ENCODE measurements at places on chromosomes 2 and 18.
A peak's percentile ranks its signal among the peaks of the same experiment; 100 is the strongest.

- DNase-seq = peak; percentile 24
Observed at GRCh38 chr2:134718817-134719814, at the start of gene TMEM163. TMEM163 (minus strand) TSS chr2:134719000.

DNA sequence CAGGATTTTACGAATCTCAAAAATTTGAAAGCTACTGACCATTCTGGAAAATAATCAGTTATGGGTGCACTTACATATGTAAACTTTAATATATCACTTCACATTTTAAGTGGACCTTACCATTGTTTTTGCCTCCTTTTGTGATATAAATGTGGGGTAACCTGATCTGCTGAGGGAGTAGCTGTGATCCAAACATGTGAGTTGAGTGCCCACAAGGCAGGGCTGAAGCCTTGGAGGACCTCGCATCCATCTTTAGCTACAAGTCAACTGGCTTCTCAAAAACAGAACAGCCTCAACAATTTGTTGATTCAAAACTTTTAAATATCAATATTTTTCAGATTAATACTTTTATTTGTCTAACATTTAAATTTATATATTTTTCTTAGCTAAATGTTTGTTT, 178.2 kb downstream of the PLCL1 start:
- no peak for DNase-seq

DNA sequence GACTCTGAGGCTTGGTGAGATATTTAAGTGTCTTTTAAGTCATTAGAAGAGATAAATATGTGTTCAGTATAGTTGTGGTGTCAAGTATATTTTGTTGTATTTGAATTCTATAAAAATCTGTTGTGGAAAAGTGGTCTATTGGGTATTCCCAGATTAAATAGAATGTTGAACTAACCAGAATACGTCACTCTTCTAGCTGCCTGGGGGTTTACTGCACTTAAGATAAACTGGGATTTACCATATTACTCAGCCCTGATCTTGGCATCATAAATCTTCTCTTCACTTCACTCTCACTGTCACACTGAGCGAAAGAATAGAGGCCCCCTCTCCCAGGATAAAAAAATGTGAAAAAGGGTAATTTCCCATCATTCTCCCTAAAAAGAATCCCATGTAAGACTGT, 129.8 kb downstream of the BCL2 start:
- no peak for DNase-seq

DNA sequence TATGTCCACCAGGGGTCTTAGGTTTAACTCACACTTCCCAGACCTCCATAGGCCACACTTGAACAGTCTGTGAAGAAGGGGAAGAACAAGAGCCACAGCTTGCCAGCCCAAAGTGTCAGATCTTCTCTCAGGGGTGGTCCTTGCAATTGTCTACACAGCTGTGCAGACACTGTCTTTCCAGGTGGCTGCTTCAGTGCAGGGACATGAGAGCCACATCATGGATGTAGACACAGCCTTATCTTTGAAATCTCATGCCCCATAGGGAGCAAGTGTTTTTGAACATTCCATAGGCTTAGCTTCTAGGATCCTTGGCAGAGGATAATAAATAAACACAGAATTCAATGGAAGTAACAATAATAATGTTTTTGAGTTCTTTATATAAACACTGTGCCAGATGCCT, 6.7 kb downstream of the ZNF407 start:
- DNase-seq = no peak

GRCh38 chr2:101388232-101388631, 929 bp upstream of the CREG2 start:
- no peak for DNase-seq

DNA sequence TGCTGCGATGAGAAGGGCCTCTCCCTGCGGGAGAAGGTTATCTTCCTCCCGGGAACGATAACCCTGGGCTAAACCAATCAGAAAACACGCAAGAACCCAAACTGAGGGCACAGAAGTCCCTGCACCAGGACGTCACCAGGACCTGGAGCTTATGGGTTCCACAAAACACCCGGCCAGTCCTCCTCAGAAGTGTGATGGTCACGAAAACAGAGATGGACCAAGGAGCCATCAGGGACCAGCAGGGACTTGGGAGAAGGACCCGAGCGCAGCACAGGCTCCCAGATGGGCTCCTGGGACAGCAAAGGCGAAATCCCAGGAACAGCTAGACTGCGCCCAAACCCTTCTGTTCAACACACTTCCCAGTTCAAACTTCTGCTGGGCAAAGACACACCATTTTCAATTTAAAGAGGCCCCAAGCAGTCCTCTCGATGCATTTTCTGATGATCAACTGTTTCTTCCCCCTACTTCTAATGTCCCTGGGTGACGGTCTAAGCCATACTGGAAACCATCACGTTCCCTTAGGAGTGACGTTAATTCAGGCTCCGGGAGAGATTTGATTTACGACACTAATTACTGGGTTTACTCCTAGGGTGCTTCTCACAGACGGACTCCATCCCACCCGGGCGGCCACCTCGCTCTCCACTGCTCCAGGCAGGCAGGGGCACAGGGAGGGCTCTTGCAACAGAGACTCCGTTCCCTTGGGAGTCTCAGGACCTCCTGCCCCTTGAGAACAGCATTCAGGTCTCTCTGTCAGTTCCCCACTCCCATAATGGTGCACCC, 29.2 kb downstream of the ZNF516 start:
- DNase-seq = no peak

All from activated naive CD4-positive, alpha-beta T cell treated with Interleukin-2 at 50 U/mL for 16 hours (primary cell).